ENCODE measurements at places on chromosomes 6 and 20.

DNA sequence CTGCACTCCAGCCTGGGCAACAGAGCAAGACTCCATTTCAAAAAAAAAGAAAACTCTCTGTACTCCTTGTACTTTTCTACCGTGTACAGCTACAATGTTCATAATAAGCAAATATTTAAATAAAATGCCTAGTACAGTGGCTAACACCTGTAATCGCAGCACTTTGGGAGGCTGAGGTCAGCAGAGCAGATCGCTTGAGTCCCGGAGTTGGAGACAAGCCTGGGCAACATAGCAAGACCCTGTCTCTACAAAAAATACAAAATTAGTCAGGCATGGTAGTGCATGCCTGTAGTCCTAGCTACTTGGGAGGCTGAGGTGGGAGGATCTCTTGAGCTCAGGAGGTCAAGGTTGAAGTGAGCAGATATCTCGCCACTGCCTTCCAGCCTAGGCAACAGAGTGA, 5.7 kb downstream of the NAPB start:
- no peak for DNase-seq

GRCh38 chr6:144601221-144601620, 316.1 kb downstream of the UTRN start:
- DNase-seq: no peak

- DNase-seq: no peak
Observed at GRCh38 chr6:210778-211374, 81.4 kb upstream of the DUSP22 start.

DNA sequence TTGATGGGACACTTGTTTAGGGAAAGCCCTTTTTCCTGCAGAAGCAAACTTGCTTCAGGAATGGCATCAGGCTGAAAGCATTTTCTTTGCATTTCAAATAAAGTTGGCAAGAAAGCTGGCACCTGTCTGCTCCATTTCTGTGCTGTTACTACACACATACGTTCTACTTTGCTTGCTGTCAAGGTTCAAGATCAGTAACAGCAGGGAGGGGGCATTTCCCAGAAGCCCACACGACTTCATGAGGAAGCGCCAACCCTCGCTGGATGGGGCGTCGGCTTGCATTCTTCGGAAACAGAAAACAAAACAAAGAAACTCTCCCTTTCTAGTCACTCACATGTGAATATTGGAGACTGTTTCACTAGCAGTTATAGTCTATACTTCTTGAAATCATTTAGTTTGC, 46.4 kb downstream of the AKAP12 start:
- peak; percentile 28 for DNase-seq

GRCh38 chr20:47667531-47668312, 117.6 kb downstream of the SULF2 start:
- DNase-seq: no peak

DNA sequence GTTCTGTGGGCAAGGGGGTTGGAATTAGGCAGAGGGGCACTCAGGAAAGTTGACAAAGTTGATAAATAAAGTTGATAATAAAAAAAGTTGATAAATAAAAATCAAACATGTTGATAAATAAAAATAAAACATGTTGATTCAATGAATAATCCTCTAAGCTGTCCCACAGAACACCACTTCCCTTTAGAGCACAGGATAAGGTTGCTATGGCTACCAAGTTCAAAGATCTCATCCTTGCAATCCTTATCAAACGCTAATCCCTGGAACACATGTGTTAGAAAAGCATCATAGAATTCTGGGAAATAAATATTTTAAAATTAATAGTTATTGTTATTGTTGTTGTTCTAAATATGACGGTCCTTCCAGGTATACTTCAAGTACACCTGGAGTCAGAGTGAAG, 33.9 kb downstream of the MBOAT1 start:
- DNase-seq: no peak

DNA sequence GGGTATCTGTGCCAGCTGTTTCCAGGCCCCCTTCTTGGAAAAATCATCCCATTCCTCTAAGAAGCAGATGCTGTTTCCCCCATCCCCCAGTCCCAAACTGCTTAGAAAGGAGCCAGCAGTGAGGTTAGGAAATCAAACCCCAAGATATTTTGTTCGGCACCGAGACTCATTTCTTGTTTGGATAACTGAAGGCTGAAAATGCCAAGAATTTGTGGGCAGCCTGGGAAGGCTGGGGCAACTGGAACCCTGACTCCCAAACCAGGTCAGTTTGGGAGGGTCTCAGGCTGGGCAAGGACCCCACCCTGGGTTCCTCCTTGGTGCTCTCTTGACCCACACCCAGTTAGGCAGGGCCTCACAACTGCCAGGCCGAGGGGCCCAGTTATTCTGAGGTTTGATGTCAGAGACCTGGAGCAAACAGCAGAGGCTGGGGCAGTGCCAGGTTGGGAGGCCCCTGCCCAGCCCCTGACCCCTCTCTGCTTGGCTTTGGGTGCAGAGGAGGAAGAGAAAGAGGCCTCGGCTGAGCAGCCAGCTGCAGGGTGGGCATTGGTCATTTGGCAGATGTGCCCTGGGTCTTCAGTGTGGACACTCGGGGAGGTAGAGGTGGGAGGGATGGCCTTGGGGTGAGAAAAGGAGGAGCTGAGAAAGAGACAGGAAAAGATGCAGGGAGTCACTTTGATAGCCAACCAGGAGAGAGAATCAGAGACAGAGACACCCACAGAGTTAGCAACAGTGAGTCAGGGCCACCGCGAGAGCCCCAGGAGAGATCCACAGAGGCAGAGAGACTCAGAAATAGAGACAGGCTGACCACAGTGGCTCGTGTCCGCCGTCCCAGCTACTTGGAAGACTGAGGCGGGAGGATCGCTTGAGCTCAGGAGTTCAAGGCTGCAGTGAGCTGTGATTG, 5.0 kb downstream of the ANGPT4 start:
- DNase-seq: no peak

GRCh38 chr6:139099984-139100383, 34.9 kb upstream of the HECA start:
- no peak for DNase-seq

GRCh38 chr6:11824986-11825385, 46.4 kb upstream of the ADTRP start:
- DNase-seq: no peak

DNA sequence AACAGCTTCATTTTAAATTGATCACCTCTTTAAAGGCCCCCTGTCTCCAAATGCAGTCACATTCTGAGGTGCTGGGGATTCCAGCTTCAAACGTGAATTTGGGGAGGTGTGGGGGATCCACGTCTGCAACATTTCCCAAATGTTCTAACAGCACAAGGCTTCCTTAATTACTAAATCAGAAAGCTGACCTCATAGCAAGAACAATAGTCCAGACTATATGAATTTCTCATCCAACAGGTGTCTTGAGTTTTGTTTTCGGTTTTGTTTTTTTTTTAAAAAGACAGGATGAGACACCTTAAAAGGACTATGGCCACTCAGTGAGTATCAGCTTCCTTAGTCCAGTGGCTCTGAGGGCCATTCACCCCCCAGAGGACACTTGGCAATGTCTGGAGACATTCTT, 11.5 kb downstream of the ATP9A start:
- no peak for DNase-seq

- no peak for DNase-seq
Observed at GRCh38 chr6:157335829-157336228, 12.5 kb upstream of the TMEM242 start.

GRCh38 chr20:30484749-30485070, 772.8 kb upstream of the DEFB115 start:
- no peak for DNase-seq

DNA sequence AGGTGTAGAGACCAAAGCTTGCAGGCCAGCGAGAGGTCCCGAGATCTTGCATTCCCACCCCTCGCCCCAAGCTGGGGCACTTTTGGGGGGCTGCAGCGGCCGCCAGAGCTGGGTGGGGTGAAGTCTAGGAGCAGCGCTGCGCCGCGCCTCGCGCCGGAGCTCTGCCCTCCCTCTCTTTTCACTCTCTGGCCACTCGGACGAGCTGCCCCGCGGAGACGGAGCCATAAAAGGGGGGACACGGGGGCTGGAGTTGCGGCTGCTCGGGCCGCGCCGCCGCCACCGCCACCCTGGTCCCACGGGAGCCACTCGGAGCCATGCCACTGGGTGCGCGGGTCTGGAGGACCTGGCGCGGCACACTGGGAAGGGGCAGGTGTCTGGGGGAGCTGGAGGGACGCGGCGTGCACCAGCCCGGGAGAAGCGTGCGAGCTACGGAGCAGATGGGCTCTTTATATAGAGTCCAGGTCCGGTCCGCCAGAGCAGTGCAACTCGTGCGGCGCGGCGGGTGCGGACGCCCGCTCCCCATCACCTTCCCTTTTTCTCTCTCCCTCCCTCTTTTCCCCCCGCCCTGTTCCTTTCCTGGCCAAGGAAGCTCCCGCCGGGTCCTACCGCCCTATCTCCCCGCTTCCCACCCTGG, 687 bp upstream of the HTR1B start:
- DNase-seq: no peak

GRCh38 chr20:11716239-11716944, 201.3 kb upstream of the BTBD3 start:
- no peak for DNase-seq

- DNase-seq: no peak
Observed at GRCh38 chr6:18585032-18585573, 198.0 kb downstream of the RNF144B start.

DNA sequence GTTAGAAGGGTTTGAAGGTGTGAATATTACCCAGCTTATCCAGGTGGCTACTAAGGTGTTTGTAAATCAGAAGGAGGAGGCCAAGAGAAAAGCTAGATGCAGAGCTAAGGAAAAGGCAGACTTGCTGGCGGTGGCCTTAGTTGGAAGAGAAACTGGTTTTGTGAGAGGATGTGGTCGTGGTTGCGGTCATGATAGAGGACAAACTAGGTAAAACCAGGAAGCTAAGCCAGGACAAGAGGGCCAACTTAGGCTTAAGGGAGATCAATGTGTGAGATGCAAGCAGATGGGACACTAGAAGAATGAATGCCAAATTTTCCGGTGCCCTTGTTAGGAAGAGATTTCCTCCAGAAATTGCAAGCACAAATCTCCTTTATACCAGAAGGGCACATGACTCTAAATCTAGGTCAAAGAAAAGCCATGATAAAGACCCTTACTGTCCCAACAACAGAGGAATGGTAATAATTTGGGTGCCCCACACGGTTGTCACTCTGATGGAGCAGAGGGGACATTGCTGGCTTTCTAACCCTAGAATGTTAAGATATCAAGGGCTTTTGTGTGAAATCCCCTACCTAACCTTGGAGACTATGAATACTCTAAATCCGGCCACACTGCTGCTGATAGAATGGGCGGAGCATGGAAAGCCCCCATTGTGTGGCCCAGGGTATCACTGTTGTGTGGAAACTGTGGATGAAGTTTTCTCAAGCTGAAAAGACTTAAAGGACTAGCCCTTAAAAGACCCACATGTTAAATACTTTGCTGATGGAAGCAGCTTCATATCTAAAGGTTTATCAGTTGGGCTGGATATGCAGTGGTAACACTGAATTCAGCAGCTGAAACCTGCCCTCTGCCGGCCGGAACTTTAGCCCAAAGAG, 7.8 kb downstream of the IL22RA2 start:
- DNase-seq: peak; percentile 76

DNA sequence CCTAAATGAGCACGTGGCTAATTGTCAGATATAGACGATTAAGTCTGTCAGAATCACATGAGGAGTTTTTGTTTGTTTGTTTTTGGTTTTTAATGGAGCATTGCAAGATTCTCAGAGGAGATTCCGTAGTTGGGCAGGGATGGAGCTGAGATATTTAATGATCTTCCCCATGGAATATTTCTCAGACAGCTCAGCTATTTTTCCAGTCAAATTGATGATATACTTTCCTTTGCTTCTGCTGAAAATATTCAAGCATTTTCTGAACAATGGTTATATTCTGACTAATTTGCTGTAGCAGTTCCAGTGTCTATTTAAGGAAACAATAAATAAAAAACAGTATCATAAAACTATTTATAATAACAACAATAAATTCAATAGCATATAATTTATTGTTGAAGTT, 348.4 kb downstream of the KIF16B start:
- DNase-seq: no peak

- no peak for DNase-seq
Observed at GRCh38 chr6:3769610-3770009, 18.1 kb upstream of the PXDC1 start.

- DNase-seq: no peak
Observed at GRCh38 chr6:108877046-108877751, 29.0 kb downstream of the ARMC2 start.

DNA sequence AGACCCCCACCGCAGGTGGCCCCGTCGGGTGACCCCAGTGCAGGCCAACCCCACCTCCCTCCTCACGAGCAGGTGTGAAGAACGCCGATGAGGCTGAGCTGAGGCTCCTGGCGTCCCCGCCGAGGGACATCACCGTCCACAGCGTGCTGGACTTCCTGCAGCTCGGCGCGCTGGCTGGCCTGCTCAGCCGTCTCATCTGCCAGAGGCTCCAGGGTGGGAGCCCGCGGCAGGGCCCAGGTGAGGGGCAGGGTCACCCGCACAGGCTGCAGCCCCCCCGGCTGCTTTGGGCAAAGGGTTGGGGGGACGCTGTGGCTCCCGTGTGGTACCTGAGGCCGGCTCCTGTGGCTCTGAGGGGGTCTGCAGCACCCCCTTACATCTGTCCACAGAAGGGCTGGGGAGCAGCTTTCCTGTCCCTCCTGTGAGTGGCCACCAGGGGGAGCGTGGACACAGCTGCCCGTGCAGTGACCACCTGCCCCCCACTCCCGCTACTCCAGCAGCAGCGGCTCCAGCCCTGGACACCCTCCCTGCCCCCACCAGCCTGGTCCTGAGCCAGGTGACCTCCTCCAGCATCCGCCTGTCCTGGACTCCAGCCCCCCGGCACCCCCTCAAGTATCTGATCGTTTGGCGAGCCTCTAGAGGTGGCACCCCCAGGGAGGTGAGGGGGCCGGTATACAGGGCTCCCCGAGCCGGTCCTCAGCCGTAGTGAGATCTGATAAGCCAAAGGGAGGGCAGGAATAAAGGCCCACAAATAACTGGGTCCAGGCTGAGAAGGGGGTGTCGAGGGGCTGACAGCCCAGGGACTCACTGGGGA, 16.5 kb downstream of the COL20A1 start:
- DNase-seq: no peak

- no peak for DNase-seq
Observed at GRCh38 chr20:22776369-22776768, 192.0 kb upstream of the FOXA2 start.

GRCh38 chr6:20031342-20031741, 180.9 kb downstream of the MBOAT1 start:
- DNase-seq: no peak

GRCh38 chr6:11404081-11404480, 133.5 kb upstream of the TMEM170B start:
- no peak for DNase-seq

DNA sequence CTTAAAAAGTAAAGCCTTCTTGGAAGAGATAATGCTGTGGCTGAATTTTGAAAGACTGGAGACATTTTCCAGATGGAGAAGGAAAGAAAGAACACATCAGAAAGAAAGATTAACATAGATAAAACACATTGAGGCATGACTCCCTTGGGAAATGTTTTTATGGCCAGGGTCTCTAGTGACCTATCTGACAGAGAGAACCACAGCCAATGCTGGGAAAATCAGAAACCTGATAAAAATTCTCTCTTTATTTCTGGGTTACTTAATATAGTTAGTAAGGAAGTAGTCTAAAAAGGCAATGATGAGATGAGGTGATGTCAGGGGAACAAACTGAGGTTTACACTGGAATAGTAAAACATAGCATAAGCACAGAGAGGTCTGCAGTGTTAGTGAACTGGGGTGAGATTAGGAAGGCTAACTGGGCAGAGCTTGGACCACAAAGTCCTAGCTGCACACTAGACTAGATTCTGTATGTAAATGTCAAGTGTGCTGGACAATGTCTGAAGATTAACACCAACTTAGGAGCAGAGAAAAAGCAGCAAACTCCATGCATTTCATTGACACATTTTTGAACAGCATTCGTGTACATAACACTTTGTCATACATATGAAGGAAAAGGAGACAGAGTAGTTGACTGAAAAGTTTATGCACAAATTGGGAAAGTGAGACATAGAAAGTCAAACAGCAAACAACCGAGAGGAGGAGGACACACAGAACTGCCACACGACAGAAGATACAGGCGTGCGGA, 31.0 kb downstream of the ELOVL2 start:
- DNase-seq: no peak
